ENCODE measurements at places on chromosomes 3 and 15.

DNA sequence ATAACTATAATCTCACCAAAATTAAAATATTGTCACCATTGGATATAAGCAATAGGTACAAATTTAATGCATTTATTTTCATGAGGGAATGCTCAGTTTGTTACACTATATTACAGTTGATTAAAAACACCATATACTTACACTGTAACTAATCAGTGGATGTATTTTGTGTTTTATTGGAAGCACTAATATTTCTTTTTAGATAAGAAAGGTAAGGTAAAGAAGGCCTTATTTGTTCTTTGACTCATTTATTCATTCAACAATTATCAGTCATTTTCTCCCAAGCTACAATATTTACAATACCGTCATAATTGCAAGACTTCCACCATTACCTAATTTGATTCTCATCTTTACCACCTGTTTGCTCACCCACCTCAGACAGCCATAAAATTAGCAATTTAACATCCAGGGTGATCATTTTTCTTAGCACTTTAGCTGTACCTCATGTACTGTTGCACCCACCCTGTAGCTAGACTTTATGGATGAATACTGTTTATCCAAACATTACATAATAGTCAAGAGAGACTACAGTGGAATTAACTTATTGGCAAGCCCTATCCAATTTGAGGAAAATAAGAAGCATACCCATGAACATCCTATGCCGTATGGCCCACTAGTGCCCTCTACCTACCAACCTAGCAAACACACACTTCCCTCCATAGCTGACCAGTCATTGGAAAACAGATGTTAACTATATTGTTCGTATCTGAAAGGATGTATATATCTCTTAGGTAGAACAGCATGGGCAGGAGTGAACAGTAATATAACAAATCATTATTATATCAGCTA, 229.6 kb downstream of the BBX start:
- DNase-seq, result no peak

DNA sequence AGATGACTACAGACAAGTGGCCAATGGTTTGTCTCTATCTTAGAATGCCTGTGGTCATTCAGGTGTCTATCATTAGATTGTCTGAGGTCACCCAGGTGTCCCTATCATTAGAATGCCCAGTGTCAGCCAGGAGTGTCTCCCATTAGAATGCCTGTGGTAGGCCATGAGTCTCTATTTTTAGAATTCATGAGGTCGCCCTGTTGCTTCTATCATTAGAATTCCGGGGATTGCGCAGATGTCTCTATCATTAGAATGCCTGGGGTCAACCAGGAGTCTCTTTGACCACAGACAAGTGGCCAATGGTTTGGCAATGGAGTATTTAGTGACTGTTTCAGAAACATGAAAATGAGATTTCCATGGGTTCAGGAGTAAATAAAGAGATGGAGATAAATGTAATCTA, 7.6 kb downstream of the RTP2 start:
- DNase-seq, result no peak

- DNase-seq, result no peak
Measured at GRCh38 chr3:190081389-190081788, 39.3 kb downstream of the P3H2 start.

DNA sequence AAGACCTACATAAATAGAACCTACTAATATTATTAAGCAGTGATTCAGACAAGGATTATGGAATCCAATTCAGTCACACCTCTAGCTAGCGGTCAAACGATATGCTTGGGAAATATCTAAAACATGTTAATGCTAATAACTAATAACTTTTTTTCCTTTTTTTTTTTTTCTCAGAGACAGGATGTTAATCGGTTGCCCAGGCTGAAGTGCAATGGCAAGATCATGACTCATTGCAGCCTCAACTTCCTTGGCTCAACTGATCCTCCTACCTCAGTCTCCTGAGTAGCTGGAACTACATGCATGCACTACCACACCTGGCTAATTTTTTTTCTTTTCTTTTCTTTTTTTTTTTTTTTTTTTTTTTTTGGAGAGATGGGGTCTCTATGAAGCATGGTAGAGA, 124.1 kb downstream of the NR2E3 start:
- DNase-seq, result no peak

GRCh38 chr15:60418096-60418495, 20.3 kb upstream of the ANXA2 start:
- DNase-seq, result no peak

DNA sequence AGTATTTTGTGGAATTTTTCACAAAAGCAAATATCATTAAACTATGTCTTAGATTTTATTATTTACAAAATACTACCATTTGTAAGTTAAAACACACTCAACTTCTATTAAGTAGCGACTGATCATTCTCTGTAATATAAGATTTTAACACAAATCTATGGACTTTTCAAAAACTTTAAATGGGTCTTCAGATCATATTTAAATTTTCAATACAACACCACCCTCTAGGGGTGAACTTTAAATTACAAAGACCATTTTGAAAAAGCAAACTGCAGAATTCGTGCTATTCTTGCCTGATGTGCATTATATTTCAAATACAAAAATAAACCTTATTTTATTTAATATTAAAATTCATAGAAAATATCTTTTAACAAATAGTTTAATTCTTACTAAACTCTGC, 8.2 kb upstream of the VGLL4 start:
- DNase-seq, result no peak

GRCh38 chr3:120369037-120369467, 19.9 kb upstream of the LRRC58 start:
- no peak for DNase-seq

DNA sequence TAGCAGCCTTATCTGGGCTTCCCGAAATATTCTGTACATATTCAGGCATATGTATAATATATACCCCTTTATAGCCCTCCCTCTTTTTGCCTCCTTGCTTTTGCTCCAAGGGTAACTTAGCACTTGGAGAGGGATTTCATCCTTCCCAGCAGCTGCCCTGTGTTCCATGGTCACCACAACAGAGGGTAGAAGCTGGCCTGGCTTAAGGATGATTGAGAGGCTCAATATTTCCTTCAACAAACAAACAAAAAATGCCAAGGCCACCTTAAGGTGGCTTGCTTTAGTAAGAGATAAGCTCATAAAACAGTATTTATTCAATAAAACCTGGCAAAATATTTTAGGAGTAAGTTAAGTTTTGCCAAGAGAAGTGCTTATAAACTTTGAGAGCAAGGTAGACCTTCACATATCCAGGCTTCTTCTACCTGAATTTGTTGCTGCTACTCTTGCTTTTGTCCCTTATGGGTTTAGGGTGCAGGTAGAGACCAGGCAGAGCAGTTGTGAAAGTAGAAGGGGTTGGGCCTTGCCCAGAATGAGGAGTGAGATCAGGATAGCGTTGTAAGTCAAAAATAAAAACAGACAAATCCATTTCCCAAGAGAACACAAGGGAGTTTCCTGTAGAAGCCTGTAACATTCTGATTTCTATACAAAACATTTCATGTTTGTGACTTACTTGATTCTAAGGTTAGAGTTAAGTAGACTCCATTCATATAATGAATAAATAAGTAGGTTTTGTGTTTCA, 52.7 kb upstream of the ATOSA start:
- DNase-seq, result no peak

GRCh38 chr3:120855665-120856437, 52.2 kb upstream of the STXBP5L start:
- peak; percentile 28 for DNase-seq

- DNase-seq, result no peak
Measured at GRCh38 chr3:122691195-122691594, 10.6 kb downstream of the PARP14 start.

GRCh38 chr15:77974416-77975331, 102.8 kb downstream of the TBC1D2B start:
- DNase-seq, result no peak

GRCh38 chr15:73680549-73680948, 3.6 kb upstream of the CD276 start:
- DNase-seq, result no peak

DNA sequence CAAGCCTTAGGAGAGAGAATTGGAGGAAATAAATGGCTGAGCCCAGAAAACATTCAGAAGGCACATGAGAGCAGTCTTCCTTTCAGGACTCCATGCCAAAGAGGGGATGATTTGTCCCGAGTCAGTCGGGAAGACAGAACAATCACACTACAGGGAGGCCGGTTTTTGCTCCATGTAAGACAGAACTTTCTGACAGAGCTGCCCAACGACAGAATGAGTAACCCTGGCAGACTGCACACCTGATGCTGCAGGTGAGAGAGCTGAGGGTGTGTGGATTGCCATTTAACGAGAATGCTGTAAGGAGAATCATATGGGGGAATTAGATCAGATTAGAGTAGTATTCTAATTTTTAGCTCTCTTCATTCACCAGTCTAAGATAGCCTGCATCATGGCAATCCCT, 533.0 kb downstream of the EPHB1 start:
- DNase-seq, result no peak

GRCh38 chr3:54850484-54851018, 77.3 kb downstream of the LRTM1 start:
- no peak for DNase-seq

GRCh38 chr3:39284457-39284881, 4.6 kb upstream of the CX3CR1 start:
- no peak for DNase-seq

- DNase-seq, result no peak
Measured at GRCh38 chr3:55897573-55898224, 410.6 kb upstream of the WNT5A start.

DNA sequence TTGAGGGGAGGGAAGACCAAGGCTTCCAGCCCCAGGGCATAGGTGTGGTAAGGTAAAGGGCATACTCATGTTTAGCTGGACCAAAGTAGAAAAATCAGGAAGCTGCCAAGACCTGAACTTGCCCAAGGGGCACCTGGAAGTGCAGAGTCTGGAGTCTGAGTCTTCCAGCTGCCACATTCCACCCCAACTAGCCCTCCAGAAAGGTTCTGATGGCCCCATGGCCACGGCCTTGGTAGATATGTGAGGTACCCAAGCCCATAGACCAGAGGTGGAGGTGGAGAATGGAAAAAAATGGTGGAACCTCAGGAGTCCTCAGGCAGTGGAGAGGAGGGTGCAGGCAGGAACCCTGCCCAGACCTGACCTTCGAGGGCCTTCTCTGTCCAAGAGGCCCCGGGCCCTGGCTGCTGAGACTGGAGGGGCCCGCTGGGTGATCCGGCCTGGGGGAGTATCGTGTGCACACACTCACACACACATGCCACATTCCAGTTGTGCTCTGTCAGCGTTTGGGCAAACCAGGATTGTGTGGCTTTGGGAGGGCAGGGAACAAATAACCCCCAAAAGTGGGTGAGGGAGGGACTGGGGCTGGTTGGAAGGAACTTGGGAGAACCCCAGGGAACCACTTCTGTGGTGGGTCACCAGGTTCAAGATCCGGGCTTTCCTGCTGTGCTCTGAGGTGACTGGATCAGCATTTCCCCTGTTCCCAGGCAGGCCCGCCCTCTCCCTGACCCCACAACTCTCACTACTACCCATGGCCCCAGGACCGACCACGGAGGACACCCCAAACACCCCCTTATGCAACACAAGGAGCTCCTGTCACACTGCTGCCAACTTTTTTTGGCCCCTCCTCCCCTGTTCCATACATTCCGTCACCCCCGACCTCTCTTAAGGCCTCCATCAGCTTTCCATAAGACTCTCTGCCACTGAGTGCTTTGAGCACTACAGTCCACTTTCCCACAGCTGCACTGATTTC, 11.6 kb downstream of the MYL3 start:
- DNase-seq, result no peak

GRCh38 chr3:123312331-123313265, 110.9 kb downstream of the SEC22A start:
- DNase-seq, result no peak

DNA sequence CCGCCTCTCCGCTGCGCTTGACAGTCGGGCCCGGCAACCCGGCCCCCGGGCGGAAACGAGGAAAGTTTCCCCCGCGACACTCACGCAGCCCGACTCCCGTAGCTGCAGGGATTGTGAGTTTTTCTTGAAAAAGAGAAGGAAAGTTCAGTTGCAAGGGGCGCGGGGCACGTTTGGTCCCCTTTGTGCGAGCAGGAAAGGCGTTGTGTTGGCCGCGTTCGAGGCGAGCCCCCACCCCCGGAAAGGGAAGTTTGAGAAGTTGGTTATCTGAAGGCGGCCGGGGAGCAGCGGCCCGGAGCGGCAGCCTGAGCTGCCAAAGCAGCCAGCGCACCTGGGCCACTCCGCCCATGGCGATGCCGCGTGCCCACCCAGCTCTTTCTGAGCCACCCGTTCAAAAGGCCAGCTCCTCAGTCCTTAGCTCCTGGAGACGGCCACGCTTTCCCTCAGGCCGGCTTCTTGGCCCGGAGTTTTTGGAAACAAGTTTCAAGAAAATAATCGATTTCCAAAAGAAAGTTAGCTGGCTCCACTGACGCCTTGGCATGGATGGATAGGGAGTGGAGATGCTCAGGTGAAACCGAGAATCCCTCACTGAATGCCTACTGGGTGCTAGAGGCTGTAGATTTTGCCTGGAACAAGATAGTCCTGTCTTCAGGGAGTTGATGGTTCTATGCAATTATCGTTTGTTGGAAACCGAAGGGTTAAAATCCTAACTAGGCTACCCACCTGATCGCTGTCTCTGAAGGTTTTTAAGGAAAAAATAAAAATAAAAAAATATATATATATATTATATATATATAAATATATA, 832 bp downstream of the TGFBR2 start:
- no peak for DNase-seq

All from amygdala (tissue), 56 donors.